Suppressor macrophage (primary cell): ENCODE measurements at places on chromosomes 7 and 10.

- DNase-seq: no peak
These were observed 256.1 kb downstream of the ZMYND11 start for GRCh38 chr10:391305-391704.

DNA sequence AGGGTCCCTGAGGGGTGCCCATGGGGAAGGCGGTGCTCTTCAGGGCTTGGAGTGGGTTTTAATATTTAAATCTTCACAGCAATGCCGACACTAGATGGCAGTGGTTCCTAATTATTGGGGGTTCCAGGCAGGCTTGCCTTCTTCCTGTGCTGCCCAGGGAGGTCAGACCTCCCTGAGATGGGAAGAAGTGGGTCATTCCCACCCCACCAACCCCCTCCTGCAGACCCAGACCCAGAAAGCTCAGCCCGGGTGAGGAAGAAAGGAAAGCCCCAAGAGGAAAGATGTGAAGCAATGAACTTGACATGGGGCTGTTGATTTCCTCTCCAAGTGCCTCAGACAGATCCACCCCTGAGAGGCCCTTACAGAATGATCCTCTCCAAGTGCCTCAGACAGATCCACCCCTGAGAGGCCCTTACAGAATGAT is 85.1 kb upstream of the LANCL2 start:
- DNase-seq: peak; percentile 79

DNA sequence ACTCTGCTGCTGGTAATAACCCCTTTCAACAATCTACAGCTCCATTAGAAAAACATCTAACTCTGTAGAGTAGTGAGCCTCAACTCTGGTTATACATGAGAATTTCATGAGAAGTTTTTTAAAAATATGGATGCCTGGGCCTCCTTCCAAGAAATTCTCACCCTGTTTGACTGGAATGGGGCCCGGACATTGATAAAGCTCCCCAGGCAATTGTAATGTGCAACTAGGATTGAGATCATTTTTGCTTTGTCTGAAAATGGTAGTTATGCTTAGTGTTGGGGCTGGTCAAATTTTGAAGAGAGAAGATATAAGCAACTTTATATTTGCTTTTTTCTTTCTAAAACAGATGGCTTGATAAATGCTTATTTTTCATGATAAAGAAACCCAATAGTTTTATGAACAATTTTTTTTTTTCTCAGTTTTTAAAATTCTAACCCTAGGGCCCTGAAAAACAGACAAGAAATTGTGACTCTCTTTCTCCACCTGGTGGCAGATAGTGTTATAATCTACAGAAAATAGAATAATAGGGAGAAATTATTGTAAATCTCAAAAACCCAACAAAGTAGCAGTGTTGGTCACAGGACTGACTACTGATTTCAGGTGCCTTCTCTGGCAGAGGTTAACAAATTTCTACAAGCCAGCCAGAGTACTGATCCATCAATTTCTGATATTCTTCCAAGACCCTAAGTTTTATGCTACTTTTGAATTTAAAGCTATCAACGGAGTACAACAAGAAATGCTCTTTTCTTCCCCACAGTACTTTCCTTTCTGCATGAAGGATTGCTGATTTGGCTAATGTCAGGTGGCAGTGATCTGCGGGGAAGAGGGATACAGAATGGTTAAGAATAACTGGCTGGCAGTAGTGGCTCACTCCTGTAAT is 174.8 kb downstream of the DKK1 start:
- DNase-seq: peak; percentile 61

- no peak for DNase-seq
These were observed 40.4 kb downstream of the SORCS3 start for GRCh38 chr10:104681485-104681884.

GRCh38 chr7:30922596-30922995 is 10.9 kb downstream of the AQP1 start:
- DNase-seq: no peak

DNA sequence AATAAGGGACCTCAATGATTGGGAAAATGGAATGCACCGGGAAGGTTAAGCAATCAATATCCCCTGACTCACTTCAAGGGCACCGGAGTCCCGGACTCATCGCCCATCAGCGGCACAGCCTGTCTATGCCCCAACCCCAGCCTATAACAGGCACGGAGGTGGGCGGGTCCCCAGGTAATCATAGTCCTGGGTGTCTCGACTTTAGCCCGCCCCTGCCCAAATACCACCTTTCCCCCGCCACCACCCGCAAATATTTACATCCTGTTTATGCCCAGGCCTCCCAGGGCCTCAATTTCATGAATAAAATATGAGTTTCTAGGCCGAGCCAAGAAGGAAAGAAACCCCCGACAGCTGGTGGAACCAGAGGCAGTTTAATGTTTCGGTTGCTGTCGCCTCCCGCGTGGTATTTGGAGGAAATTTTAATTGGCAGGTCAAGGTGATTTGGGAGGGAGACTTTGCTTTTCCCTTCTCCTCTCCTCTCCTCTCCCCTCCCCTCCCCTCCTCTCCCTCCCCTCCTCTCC is 15.6 kb upstream of the RFC2 start:
- peak; percentile 28 for DNase-seq

DNA sequence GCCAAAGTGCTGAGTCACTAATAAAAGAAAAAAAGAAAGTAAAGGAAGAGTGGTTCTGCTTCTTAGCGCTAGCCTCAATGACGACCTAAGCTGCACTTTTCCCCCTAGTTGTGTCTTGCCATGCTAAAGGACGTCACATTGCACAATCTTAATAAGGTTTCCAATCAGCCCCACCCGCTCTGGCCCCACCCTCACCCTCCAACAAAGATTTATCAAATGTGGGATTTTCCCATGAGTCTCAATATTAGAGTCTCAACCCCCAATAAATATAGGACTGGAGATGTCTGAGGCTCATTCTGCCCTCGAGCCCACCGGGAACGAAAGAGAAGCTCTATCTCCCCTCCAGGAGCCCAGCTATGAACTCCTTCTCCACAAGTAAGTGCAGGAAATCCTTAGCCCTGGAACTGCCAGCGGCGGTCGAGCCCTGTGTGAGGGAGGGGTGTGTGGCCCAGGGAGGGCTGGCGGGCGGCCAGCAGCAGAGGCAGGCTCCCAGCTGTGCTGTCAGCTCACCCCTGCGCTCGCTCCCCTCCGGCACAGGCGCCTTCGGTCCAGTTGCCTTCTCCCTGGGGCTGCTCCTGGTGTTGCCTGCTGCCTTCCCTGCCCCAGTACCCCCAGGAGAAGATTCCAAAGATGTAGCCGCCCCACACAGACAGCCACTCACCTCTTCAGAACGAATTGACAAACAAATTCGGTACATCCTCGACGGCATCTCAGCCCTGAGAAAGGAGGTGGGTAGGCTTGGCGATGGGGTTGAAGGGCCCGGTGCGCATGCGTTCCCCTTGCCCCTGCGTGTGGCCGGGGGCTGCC is at the start of gene IL6:
TSS of gene IL6 (plus strand) at position 294 of the 807 bp plus-strand sequence. CDS start at position 357, 63 bp downstream.
- DNase-seq: peak; percentile 66

DNA sequence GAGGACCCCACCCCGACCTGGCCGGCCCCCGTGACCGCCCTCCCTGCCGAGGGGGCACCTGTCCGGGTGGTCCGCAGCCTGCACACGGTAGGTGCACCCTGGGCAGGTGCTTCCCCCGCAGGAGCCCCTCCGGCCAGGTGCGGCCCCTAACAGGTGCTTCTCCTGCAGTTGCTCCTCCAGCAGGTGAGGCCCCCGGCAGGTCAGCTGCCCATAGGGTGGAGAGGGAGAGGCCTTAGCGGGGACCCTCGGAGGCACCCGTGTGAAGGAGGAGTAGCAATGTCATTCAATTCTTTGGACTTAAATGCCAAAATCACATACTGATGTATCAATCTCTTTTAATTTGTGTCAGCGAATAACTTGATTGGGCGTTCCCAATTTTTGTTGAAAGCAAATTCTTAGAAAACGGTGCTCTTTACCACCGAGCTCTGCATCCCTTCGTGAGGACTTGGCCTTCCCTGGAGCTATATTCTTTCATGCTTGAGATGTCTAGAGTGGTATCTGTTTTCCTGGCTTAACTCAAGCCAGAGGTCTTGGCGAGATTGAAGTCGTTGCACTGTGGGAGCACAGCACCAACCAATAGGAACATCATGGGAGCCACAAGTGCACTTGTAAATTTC is 738 bp upstream of the NCAPG2 start:
- DNase-seq: no peak

DNA sequence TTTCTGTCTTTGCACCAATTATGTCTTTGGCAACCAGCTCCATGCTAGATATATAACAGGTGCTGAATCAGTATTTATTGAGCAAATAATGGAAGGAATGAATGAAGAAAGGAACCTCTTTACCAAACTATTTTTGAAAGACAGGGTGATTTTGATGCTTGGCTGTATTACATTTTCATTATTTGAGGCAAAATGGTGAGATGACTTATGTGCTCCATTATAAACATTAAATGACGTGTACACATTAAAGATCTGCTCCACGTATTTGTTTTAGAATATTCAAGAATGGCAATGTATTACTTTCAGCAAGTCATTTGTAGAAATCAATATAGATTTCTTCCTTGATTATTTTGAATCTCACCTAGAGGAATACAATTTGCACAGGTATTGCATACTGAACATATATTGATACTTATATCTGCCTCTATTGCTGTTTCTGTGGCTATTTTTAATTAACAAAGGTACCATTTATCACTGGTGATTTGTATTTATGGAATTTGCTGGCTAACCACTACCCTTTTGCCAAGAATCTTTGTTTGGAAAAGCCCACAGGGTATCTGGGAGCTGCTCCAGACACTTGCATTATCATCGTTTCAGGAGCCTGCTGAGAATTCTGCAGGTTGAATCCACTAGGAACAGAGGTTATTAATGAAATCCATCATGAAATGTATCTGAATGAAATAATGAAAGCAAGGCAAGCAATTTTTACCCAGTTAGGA is 92.2 kb downstream of the SEMA3C start:
- no peak for DNase-seq
